NCI-H2107 (cell line): ENCODE measurements at places on chromosomes 16 and 17.

DNA sequence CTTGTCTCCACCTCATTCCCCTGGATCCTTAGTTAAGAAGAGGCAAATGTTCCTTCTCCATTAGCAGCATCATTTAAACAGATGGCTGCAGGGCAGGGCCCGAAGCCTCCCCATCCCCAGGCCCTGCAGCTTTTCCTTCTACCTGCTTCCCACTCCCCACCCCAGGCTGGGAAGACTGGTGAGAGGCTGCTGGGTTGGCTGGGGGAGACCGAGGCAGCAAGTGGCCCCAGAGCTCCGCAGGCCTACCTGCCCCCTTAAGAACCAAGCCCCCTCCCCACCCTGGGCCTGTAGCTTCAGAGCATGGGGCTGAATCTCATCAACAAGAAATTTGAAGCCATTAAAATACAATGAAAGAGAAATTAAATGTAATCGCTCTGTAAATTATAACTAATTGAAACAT, 22.1 kb upstream of the RPL38 start:
- DNase-seq, result no peak

GRCh38 chr17:38674014-38674748, 576 bp downstream of the EPOP start:
- DNase-seq, result no peak

- DNase-seq, result no peak
Observed at GRCh38 chr16:24668481-24669061, 60.9 kb upstream of the TNRC6A start.

GRCh38 chr17:10745231-10745630, 15.4 kb upstream of the TMEM220 start:
- DNase-seq, result no peak

- peak; percentile 17 for DNase-seq
Observed at GRCh38 chr16:30136971-30137605, 14.1 kb upstream of the MAPK3 start.
